AML-193 (cell line): ENCODE measurements at places on chromosomes 16 and 17.

DNA sequence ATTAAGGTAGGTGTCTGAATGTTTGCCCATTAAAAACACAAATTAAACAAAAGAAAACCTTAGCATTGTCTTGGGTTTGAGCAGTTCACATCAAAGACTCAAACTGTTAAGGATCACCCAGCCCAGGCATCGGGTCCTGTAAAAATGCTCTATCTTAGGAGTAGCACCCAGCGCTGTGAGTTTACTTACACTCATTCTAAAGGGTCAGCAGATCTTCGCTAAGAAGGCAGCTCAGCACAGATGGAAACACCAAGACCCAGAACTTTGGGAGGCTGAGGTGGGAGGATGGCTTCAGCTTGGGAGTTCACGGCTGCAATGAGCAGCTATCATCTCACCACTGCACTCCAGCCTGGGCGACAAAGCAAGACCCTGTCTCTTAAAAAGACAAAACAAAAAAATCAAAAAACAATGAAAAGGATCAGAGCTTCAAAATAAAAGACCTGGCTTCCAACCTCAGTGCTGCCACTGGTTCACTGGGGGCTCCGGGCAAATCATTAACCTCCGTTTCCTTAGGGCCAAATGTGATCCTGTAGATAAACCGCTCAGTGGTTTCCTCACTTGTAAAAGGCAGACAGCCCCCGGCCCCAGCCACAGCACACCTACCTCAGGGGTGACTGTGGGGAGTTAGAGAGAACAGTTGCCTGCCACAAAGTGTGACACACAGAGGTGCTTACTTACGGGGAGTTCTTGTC, 11.1 kb downstream of the COG1 start:
- DNase-seq = no peak

DNA sequence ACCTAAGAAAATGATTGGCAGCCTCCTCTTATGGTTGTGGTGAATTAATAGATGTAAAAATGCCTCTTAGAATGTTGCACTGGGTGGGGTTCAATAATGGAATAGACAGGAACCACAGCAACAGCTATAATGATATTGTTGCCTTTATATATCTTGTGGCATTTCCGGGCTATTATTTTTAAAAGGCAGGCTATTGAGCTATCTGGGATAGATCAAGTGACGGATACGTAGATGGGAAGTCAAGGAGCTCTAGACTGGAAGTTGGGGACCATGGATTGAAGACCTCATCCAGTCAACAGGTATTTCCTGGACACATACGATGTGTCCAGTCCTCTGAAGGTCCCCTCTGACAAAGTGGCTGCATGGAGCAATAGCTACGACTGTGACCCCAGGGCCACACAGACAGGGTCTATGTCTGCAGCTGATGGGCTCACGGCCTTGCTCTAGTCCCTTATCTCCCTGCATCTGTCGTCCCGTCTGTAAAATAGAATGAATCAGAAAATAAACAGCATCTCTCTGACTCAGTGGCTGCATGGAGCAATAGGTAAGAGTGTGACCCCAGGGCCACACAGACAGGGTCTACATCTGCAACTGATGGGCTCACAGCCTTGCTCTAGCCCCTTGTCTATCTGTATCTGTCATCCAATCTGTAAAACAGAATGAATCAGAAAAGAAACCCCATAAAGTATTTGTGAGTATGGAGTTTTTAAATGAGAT, 117.7 kb upstream of the FOXF1 start:
- no peak for DNase-seq

DNA sequence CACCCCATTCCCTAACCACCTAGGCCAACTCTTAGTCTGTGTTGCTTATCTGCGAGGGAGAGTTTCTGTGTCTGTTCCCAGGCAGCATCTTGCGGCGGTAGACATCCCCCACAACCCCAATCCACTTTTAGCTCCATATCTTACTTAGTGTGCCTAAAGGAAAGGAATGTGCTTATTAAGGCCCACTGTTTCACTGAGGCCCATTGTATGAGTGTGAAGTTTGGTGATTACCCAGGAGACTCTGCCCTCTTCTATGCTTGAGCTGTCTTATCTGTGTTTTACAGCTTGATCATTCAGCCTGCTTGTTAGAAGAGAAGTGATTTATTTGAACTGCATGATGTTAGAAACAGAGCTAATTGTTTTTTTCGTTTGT, 10.3 kb upstream of the MLYCD start:
- no peak for DNase-seq

DNA sequence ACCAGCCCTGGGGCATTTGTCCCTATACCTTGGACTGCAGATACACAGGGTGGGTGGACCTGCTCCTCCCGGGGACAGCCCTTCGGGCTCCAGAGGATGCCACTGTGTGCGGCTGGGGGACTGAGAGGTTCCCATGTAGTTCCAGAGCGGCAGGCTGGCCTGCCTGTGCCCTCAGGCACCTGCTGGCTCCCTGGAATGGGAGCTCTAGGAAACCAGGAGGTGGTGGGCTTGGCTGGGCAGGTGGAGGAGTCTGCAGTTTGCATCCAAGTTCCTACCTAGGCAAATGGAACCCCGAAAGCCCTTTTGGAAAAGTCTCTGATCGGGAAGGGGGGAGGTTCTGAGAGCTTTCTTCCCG, 982 bp downstream of the DBNDD1 start:
- DNase-seq = no peak

DNA sequence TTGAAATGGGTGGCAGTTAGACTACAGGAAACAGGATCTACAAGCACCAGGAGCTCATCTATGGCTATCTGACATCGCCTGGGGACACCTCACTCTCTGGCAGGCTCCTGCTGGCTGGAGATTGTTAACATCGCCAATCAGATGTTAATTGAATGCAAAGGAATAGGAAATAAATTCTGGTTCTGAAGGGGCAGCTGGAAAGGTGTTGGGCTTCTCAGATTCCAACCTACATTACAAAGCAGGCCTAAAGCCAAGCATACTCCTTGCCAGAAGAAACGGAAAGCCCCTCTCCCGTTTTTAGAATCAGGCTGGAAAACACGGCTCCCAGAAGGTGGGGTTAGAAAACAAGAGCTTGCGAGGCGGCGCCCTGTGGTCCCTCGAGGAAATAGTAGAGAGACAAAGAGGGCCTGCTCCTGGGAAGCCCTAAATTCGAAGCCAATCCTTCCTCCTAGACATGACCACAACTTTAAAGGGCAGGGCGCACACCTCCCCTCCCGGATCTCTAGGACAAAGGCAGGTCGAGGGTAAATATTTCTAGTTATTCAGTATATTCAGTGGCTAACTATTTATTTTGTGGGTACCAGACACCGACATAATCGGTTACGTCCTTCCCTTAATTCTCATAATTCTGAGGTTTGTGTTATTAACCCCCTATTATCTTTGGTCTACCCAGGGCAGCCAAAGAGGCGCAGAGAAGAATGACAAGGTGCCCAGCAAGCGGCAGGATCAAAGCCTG, 763 bp upstream of the TOM1L1 start:
- DNase-seq = no peak

DNA sequence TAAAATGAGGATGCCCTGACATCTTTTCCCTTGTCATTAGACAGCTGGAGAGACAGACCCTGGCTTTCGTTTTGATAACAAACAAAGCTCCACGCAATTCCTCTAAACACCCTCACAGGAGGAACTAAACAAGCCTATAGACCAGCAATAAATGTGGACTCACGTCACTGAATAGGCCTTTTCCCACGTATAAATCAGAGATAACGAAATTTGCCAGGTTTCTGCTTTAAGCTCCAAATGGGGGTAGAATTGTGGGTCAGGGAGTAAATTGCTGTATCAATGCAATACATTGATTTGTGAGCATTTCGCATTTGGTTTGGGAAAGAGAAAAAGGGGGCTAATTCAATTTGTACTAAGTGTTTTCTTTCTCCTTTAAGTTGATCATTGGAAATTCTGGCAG, 256.0 kb downstream of the PMP22 start:
- DNase-seq = no peak
